ENCODE measurements at places on chromosomes 13 and 19.

- no peak for DNase-seq
Observed at GRCh38 chr13:100306434-100306999, 217.6 kb downstream of the PCCA start.

- no peak for DNase-seq
Observed at GRCh38 chr19:11649941-11650340, 52.7 kb downstream of the ZNF627 start.

GRCh38 chr19:58009301-58009665 is 6.7 kb upstream of the ZNF606 start:
- DNase-seq = no peak

DNA sequence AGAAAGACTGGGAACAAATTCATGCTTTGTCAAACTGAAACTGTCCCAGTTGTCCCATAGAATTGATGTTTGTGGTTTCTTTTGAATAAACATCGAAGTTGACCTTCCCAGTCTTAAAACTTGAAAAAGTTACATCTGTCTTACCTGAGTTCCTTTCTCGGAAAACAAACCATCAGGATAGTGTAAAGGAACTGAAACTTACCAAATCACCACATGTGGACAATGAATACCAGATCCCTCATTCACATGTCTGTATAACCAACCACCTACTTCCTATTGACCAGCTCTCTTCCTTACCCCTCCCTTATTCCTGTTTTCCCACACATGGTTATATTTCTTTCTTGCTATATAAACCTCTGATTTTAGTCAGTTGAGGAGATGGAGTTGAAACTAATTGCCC is 791.7 kb upstream of the PCDH20 start:
- no peak for DNase-seq

GRCh38 chr19:56301155-56301554 is 13.5 kb downstream of the ZSCAN5A start:
- no peak for DNase-seq

- DNase-seq = no peak
Observed at GRCh38 chr19:48925240-48925843, 8.2 kb upstream of the DHDH start.

DNA sequence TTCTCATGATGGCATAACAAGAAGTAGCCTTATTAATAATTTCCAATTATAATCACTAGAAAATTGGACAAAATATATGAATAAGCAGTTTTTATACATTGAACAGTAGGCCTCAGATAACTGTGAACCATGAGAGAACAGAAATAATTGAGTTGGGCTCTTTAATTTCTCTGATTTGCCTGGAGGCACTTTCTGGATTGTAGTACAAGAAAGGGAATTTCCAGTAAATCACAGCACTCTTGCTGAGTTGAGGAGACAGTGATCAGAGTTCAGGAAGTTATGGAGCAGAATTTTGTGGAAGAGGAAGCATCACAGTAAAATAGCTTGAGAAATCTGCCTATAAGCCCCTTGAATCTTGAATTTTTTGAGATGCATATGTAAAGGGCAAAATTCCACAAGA is 216.2 kb downstream of the MAB21L1 start:
- DNase-seq = no peak

DNA sequence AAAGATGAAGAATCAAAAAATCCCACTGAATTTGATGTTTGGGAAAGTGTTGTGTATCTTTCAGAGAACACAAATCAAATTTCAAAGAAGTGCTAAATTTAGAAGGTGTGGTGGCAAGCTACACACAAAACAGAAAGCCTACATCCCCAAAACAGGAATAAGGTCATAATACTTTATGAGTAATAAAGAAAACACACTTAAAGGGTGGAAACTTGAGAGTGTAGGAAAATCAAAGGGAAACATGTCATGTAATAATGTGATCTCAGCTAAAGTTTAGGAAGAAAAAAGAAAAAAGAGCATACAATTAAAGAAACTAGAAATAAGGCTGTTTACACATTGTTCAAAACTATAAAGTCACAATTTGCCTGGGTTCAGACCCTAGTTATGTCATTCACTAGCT is 668.7 kb downstream of the PCDH17 start:
- DNase-seq = no peak

DNA sequence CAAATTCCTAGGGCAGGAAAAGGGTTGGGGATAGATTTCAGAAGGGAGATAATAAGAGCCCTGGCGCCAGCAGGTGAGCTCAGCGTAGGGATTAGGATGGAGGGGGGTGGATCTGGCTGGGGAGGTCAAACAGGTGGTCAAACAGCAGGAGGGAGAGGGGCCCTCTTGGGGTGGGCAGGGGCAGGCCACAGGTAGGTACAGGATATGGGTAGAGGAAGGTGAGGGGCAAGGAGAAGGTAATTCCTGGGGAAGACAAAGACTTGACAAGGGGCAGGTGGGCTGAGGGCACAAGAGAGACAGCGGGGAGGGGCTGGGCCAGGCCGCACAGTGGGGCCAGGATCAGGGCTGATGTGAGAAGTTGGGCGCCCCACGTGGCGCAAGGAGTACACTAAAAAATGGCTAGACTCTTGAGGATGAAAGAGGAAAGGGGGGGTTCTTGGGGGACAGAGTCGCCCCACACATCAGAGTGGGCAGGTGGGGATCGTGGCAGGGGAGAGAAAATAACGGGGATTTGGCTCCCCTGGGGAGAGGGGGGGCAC is 713 bp downstream of the KRI1 start:
- peak; percentile 60 for DNase-seq

- DNase-seq = no peak
Observed at GRCh38 chr19:51272183-51272810, 21.4 kb downstream of the SIGLECL1 start.

- no peak for DNase-seq
Observed at GRCh38 chr13:98508685-98509084, 68.2 kb downstream of the STK24 start.

DNA sequence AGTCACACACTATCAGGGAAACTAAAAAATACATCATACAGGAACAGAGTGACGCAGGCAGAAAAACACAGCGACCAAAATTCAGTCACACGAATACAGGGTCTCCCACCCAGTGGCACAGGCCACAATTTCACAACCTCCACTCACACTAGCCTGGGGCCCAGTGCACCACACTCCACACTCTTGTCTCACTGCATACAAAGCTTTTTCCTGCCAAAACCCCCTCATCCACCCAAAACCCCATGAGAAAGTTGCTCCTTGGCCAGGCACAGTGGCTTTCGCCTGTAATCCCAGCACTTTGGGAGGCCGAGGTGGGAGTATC is 1.2 kb downstream of the S1PR5 start:
- DNase-seq = no peak

DNA sequence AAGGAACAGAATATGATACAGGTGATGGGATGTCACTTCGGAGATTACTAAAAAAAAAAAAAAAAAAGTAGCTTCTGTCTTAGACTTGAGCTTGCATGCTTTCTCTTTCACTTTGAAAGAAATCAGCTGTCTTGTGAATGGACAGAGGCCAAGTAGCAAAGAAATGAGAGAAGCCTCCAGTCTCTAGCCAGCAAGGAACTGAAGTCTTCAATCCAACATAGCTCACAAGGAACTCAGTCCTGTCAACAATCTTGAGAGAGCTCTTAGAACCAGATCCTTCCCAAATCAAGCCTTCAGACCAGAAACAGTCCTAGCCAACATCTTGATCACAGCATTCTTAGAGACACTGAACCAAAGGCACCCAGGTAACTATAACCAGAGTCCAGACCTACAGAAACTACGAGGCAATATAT is 7.7 kb downstream of the N4BP2L2 start:
- peak; percentile 10 for DNase-seq

- DNase-seq = no peak
Observed at GRCh38 chr19:12868540-12869112, 12.6 kb downstream of the DNASE2 start.

DNA sequence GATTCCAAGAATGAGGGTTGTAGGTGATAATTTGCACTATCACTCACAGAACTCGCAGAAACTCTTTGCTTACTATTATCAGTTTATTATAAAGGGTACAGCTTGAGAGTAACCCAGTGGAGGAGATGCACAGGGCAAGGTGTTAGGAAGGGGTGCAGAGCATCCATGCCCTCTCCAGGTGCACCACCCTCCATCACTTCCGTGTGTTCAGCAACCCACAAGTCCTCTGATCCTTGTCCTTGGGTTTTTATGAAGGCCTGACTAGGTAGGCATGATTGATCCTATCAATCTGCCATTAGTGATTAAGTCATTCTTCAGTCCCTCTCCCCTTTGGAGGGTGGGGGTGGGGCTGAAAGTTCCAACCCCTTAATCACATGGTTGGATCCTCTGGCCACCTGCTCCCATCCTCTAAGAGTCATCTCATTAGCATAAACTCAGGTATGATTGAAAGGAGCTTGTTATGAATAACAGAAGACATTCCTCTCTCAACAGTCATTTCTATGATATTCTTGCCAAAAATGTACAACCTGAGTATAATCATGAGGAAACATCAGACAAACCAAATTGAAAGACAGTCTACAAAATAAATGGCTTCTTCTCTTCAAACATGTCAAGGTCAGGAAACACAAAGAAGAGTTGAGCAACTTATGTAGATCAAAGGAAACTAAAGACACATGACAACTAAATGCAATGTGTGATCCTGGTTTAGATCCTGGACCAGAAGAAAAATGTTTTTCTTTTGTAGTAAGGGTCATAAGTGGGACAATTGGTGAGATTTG is 225.4 kb downstream of the PCCA start:
- DNase-seq = no peak

GRCh38 chr13:72166102-72166650 is 299.2 kb upstream of the DACH1 start:
- no peak for DNase-seq

- DNase-seq = no peak
Observed at GRCh38 chr19:34458677-34459076, 22.9 kb upstream of the WTIP start.

GRCh38 chr19:39531834-39532232 is 819 bp downstream of the EID2B start:
- no peak for DNase-seq

- DNase-seq = no peak
Observed at GRCh38 chr19:5655412-5655811, 24.9 kb downstream of the MICOS13 start.

GRCh38 chr13:112846411-112847115 is 122.5 kb upstream of the MCF2L start:
- no peak for DNase-seq

DNA sequence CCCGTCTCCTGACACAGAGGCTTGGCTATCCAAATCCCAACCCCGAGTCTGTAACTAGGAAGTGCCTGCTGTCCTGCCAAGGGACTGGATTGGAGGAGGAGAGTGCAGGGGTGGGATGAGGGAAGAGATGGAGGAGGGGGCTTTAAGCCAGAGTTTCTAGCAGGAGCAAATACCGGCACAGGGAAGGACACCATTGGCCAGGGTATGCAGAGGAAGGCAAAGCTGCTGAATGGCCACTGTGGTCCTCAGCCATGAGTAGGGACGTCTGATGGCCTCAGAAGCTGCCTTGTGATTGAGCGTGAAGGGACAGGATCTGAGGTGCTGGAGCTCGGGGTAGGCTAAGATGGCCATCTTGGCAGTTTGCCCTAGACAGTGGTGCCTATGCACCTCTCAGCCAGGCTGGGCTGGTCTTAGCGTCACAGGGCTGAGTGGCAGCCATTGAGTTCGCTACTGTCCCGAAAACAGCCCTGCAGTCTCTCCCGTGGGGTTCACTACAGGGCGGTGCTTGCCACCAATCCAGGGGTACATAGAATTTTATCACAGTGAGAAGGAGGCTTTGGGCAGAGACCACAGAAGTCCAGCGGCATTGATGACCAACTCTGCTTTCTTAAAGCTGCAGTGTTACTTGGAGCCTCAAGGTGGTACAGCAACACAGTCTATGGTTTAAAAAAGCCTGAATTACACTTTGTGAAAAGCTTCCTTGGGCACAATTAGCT is 61.8 kb downstream of the AKAP11 start:
- no peak for DNase-seq

- no peak for DNase-seq
Observed at GRCh38 chr13:46631179-46631542, 78.2 kb downstream of the LRCH1 start.

DNA sequence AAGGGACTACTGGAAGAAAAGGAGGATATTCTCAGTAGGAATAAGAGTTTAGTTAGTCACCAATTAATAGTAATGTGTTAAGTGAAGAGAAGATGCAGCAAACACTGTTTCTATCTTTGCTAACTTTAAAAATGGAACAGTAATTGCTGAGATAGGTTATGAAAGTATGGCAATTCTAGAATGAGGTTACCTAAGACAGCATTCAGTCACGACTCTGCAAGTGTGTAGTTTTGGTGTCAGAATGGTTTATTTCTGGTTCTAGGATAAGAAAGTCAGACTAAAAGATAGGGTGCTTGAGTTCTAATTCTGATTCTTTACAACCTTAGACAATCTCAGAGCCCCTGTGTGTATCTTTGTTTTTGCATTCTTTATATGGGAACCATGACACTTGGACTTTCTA is 138.1 kb downstream of the POU4F1 start:
- no peak for DNase-seq

DNA sequence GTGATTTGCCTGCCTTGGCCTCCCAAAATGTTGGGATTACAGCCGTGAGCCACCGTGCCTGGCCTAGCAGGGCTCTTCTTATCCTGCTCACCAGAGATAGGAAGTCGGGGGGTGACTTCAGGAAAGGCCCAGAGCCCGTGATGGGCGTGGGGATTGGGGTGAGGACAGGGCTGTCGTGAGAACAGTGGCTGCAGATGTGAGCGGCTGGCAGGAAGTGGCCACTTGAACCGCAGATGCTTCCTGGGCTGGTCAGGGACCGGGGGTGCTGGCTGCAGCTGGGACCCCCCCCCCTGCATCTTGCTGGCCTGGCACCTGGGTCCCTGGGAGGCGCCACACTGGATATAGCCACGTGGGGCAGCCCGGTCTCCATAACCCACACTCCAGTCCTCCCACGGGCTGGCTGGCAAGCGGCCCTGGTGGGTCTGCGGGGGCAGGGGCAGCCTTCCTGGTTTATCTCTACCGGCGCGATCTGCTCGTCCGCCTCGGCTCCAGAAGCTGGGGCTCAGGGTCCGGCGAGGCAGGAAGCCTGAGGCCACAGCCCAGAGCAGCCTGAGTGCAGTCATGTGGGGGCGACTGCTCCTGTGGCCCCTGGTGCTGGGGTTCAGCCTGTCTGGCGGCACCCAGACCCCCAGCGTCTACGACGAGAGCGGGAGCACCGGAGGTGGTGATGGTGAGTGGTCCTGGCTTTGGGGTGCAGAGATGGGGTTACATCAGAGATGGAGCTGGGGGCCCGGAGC is at the start of gene F2RL3:
TSS of gene F2RL3 (plus strand) at position 371 of the 737 bp plus-strand sequence. CDS start at position 562, 191 bp downstream.
- no peak for DNase-seq

DNA sequence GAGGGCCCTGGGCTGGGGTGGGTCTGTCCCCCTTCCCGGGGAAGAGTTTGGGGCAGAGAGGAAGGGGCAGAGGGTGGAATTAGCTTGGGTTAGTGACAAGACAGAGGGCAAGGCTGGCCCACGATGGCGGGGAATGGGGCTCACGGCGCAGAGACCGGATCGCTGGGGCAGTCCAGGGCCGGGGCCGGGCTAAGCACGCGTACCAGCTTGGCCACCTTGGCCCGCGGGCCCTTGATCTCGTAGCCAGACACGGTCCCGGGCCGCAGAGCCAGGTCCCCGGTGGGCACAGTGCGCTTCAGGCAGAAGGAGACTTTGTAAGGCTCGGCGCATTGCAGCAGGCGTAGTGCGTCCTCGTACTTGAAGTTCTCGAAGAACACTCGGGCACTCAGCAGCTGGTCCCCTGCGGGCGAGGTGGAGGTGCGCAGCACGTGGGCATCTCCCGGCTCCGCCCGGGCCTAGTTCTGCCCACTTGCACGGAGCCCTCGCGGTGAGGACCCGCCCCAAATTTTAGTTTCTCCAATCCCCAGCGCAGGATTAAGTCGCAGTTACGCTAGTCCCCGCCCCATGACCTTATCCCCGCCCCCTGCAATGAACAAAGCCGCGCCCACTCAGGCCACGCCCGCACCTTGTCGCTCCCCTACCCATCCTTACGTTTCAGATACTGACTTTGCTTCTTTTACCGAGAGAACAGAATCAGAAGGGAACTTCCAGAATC is 8.6 kb upstream of the HIPK4 start:
- DNase-seq = no peak

GRCh38 chr19:45597425-45598111 is 4.4 kb downstream of the GPR4 start:
- no peak for DNase-seq
